IMR-90 (cell line): ENCODE measurements at places on chromosomes 3 and 15. TPM values are rescaled to one million over a fixed set of nuclear protein-coding genes. Genes with fewer than 3 reads are reported as not detected.

Gene USP50
- polyA plus RNA-seq: not detected in 2 replicates

Gene A4GNT
- not detected in 2 replicates for polyA plus RNA-seq

Gene WDR93
- polyA plus RNA-seq: not detected in 2 replicates

Gene GOLGA8G
- polyA plus RNA-seq: not detected in 2 replicates

Gene ZDHHC23
- 0.24 and 0.50 TPM in 2 replicates for polyA plus RNA-seq

Gene SKOR1
- polyA plus RNA-seq: 0.03 and 0.06 TPM in 2 replicates

Gene KATNBL1
- polyA plus RNA-seq: 14.4 and 17.1 TPM in 2 replicates

Gene PIERCE2
- polyA plus RNA-seq: 0.48 and 1.0 TPM in 2 replicates

Gene TMOD2
- 1.7 and 2.8 TPM in 2 replicates for polyA plus RNA-seq

Gene MESP2
- polyA plus RNA-seq: 0.32 and 0.34 TPM in 2 replicates

Gene IMPG2
- polyA plus RNA-seq: 0.06 and 0.10 TPM in 2 replicates

Gene PLSCR2
- not detected in 2 replicates for polyA plus RNA-seq

Gene CMTM7
- polyA plus RNA-seq: 31.4 and 33.7 TPM in 2 replicates

Gene STAC
- 0.19 and 0.43 TPM in 2 replicates for polyA plus RNA-seq

Gene TP63
- polyA plus RNA-seq: not detected in 2 replicates

Gene MFGE8
- polyA plus RNA-seq: 1,813 and 1,912 TPM in 2 replicates

Gene MKRN3
- polyA plus RNA-seq: 0.09 and 0.17 TPM in 2 replicates
